ENCODE measurements at places on chromosomes 5 and 9.

- DNase-seq = no peak
These were observed 51.8 kb downstream of the SH3TC2 start for GRCh38 chr5:149011084-149011483.

DNA sequence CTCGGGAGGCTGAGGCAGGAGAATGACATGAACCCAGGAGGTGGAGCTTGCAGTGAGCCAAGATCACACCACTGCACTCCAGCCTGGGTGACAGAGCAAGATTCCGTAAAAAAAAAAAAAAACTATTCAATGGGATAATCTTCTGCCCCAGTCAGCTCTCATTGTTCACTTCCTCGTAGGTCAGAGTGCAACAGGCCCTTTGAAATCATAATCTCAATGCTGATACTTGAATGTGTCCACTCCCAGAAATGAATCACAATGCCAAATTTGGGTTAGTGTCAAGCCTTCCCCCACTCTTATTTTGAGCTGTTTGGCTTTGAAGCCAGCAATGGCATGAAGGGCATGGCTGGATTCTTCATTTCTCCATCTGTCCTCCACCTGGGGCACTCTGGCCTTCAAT, 610.3 kb upstream of the KLF4 start:
- no peak for DNase-seq

DNA sequence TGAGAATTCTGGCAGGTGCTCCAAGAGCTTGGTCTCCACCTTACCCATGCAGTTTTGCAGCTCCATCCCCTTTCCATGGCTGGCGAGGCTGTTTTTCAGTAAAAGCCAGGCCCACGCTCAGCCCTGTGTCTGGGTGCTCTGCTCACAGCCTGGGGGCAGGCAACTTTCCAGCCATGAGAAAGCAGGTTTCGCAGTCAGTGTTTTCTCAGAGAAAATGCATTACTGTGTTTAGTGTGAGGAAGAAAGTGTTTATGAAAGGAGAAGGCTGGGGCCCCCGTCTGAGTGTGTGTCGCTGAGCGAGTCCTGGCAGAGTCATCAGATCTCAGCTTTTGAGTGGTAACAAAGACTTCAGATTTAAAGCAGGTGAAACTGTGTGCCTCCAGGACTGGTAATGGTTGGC, 248.1 kb downstream of the IRX1 start:
- no peak for DNase-seq

GRCh38 chr5:17443333-17444130, 54.5 kb upstream of the TAF11L2 start:
- no peak for DNase-seq

GRCh38 chr5:35438288-35438687, 179.4 kb upstream of the SPEF2 start:
- DNase-seq = no peak

DNA sequence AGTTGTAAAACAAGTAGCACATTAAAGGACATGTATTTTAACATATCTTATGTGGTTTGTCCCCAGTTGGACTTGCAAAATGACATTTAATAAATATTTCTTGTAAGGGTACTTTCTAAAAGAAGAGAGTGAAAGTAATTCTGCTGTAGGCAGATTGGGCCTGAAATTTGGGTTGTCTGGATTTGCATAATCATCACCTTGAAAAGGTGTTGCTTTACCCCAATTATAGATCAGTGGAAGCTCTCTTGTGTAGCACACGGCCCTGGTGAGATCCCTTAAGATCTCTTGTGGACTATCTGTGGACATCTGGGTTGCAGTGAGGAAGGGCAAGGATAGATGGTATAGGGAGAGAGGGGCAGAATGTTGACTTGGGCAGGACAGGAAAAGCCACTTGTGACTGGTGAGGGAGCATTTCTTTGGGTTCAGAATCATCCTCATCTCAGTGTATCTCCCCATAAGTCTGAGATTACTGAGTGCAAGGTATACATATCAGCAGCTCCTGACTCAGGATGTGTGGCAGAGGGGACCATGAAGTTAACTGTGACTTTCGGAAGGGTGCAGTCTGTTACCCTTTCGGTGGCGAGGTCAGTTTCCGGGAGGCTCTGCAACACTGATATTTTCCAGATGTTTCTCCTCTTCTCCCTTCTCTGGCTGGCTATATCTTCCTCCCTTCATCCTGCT, 2.0 kb upstream of the TNFAIP8 start:
- no peak for DNase-seq

- peak; percentile 44 for DNase-seq
These were observed 465.5 kb downstream of the DNAH5 start for GRCh38 chr5:13478831-13479465.

- DNase-seq = no peak
These were observed 46.0 kb downstream of the VAV2 start for GRCh38 chr9:133945977-133946753.

Measured in muscle of leg (tissue), 16 donors.